ENCODE measurements at places on chromosomes 7 and 10.
A peak's percentile ranks its signal among the peaks of the same experiment; 100 is the strongest.

DNA sequence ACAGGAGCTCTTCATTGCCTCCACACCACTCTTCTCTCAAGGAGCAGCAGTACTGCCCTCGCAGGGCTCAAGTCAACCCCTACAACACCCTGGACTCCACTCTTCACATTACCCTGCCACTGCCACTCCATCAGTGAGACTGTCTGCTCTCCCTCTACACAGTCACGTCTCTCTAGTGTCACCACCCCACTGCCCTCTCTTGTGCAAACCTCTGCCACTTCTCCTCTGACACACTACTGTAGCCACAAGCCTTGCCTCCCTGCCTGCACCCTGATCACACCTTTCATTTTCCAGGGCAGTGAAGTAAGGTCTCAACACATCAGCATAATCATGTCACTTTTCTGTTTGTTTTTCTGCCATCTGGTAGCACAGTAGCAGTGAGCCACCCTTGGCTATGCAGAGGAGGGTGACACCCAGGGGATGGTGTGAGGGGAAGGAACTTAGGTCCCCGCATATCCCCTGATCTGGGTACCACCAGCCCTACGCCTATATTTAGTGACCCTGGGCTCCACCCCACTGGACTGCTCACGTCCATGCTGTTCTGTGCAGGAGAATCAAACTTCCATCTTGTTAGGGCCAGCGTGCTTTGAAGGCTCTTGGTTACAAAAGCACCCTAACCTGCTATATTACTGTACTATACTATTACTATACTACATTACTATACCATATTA is 1.6 kb downstream of the C10orf143 start:
- DNase-seq: peak; percentile 35

DNA sequence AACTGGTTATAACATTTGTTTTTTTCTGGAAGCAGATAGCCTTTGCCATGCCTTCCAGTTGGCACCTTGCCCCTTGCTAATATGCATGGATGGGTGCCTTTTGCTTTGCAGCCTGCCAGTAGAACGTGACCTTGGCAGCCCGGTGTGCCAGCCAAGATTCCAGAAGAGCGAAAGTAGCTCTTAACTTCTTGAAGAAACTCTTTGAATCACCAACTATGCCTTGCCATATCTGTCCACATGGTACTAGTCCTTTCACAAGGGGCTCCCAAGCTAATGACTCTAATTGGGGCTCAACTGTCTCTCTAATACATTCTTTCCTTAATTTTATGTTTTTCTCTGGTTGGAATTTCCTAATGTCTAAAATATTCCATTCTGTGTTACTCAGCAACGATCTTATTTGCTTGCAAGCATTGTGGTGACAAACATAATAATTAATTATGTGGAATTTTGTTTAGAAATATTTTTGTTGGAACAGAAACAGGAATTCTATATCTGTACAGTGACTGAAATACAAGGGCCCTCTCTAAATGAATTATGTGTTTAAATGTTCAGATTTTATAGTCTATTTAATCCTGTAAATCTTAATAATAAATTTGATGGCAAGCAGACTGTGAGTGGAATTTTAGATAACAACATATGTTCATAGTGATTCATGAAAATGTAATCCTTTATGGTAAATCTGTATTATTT is 45.8 kb downstream of the HDAC9 start:
- DNase-seq: no peak

GRCh38 chr7:47044625-47045024 is 537.3 kb downstream of the TNS3 start:
- DNase-seq: no peak

DNA sequence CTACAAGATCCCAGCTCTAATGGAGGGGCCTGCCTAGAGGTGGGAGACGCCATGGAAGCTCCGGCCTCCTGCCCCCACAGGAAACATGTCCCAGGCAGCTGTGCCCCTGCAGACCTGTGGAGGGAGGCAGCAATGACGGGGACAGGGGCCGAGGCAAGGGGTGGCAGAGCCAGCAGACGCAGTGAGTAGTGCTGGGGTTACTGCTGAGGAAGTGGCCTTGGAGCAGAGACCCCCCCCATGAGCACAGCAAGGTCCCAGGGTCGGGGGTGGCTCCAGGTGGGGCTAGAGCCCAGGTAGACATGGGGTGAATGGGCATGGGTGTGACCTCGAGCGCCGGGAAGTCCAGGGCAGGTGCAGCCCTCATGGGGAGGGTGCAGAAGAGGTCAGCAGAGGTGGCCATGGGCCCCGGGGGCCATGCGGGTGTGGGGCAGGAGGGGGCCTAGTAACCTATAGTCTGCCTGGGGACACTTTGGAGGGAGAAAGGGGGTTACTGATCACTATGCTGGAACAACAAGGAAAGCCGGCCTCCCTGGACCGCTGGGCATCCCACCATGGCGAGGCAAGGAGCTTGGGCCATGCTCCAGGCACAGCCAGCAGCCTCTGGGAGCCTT is 45.5 kb downstream of the JAKMIP3 start:
- DNase-seq: no peak

- no peak for DNase-seq
Observed at GRCh38 chr7:95318501-95319100, 5.7 kb downstream of the PON1 start.

- no peak for DNase-seq
Observed at GRCh38 chr10:87646935-87647334, 12.7 kb upstream of the PAPSS2 start.

DNA sequence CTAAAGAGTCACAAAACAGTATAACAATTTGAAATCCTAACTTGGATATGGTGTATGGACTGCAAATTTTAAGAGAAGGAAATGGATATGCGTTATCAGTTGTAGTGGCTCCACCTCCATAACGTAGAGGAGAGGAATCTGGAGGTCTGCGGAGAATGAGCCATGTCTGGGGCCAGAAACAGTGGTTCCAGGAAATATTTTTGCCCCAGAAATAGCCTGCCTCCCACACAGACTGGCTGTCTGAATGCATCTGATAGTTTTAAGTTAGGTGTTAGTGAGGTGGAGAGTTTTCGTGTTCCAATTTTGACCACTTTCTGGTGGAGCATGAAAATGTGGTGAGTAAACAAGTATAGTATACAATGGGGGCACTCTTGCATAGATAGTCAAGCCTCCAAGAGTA is 1.6 kb downstream of the PHTF2 start:
- no peak for DNase-seq

GRCh38 chr10:113552701-113553100 is at the start of gene HABP2:
HABP2 (plus strand) TSS chr10:113553053; CDS start chr10:113553122, 69 bp downstream.
- no peak for DNase-seq

DNA sequence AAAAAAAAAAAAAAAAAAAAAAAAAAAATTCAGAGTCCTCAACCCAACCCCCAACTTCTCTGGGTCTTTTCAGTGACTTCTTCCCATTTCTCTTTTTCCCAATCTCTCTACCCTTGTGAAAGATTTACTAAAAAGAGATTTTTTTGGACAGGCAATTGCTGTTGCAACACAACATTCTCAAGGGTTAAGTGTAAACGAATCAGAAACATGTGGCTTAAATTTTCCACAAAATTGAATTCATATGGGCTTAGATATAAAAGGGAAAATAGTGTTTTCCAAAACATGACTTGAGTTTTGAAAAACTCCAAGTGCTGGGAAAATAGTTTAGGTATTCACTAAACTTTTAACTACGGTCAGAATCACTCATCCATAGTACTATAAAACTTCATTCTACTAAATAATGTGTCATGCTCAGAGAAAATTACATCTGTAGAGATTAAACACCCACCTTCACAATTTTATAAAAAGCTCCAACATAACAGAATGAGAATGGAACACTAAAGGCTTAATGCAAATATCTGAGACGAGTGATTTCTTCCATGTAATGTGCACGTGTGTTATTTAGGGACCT is 643.1 kb downstream of the PARD3 start:
- no peak for DNase-seq

DNA sequence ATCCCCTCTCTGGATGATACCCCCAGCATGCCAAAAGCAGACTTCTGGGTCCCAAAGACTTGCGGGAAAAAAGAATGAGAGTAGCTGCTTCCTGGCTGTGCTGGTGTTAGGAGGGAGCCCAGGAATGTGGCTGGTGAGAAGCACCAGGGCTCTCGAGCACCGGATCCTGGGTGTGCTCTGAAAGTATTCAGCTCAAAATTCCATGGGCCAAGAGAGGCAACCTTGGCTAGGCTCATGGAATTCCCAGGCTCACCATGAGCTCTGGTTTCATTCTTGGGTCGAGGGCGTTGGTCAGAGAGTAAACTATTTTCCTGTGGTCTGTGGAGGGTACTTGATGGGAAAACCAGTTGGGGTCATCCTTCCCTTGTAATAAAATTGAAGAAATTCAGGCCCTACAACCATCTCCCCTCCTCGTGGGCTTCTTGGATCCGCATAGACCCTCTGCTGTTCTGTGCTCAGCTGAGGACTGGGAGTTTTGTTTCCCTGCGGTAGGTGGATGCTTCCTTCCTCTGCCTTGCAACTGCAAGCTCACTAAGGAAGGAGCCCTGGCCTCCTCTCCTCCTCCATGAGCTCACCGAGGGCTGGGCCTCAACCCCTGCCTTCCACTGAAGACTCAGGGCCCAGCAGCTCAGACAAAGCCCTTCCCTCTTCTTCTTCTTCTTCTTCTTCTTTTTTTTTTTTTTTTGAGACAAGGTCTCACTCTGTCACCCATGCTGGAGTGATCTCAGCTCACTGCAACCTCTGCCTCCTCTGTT is 34.5 kb upstream of the AQP1 start:
- no peak for DNase-seq

DNA sequence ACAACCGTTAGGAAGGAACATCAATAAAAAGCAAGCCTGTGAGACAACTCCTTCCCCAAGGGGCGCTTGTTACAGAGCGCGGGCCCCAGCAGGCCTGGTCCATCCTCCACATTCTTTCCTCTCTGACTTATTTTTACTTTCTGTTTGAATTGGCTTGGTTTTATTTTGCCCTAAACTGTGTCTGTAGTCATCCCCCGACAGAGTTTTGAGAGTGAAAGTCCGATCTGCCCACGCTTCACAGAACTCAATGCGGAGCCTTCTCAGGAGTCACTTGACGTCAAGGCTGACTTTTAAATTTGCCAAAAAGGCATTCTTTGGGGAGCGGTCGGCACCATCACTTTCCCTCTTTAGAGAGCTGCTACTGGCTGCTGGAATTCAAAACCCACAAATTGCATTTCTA is 150.1 kb upstream of the KLF6 start:
- DNase-seq: peak; percentile 86

DNA sequence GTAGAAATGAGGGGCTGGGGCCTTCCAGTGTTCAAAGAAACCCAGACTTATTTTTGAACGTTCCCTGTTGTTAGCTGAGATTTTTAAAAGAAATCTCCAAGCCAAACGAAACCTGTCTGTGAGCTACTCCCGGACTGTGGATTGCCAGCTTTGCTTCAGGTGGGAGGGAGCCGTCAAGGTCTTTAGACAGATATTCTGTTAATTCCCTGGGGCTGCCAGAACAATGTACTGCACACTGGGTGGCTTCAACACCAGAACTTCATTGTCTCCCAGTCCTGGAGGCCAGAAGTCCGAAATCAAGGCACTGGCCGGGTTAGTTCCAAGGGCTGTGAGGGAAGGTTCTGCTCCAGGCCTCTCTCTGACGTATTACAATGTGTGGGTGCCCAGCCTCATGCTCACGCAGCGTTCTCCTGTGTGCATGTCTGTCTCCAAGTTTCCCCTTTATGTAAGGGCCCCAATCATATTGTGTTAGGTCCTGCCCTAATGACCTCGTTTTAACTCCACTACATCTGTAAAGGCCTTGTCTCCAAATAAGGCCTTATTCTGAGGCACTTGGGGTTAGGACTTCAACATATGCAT is 60.0 kb upstream of the GJD4 start:
- DNase-seq: no peak

Data from activated T-cell treated with anti-CD3 and anti-CD28 coated beads, Interleukin-2, amount 50 U/mL, for 72 hours (primary cell).